ENCODE measurements at places on chromosomes 7 and 10.

DNA sequence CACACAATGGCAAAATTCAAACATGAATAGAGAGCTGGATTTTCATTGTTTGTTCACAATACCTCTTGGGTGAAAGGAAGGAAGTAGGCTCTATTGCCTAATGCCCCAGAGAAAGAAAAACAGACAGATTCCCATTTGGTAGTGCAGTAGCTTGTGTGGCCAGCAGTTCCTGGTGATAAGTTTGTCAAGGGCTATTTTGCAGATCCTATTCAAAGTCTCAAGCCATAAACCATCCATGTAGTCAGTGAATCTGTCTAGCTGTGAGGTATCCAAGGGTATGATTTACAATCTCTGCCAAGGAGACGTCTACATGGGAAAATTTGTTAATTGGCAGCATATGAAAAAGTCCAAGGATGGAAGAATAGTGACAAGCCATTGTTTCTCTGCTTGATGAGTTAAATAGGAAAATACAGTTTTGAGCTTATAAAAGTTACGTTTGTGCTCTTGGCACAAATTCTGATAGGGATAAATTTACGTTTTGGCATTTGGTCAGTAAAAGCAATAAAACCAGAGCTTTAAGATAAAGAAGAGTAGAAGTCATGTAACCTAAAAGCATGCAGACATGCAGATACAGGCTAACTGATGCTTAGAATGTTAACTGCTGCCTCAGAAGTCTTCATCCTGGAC, 269.1 kb downstream of the GATA3 start:
- no peak for DNase-seq

DNA sequence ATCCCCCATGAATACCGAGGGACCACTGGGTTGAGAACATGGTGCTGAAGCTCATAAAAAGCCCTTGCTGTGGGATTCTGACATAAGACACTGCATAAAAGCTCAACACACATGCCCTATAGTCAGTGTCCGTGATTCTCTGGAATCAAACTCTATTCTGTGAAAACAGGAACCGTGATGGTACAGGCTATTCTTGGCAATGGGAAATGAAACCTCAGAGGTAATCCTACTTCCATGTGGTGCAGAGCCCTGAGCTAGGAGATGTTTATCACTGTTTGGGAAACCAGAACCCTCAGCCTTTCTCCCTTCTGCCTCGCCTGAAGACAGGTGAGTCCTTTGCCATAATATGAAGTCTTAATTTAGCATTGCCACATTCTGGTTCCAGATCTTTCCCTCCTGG, 80.8 kb upstream of the PRSS1 start:
- no peak for DNase-seq

DNA sequence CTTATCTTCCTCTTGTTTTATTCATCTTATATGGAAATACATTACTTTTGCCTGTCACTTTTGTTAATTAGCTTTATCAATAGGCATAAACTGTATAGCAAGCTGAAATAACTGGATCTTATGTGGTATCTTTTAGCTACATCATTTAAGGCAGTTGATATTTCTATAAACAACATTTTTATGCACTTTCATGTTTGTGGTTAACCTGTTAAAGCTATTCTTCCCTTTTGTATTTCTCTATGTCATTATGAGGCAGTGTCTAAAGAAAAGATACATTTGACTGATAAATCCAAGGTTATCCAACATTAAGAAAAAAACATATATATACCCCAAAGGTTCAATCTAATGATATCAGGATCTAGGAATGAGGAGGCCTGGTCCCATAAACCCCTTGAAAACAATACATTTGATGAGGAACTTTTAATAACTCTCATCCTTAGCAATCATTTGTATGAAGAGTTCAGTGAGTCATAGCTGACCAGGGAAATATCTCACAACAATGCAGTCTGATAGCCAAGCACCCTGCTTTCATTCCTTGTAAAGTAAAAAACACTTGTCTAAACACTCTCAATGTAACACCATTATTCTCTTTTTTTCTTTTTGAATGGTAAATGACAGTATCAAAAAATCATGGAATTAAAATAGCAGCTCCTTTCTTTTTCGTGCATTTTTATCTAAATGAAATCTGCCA, 300.9 kb downstream of the NEBL start:
- no peak for DNase-seq

GRCh38 chr10:117339578-117339977, 35.7 kb downstream of the PDZD8 start:
- DNase-seq: no peak

- DNase-seq: no peak
Measured at GRCh38 chr7:1943933-1944618, 274.0 kb downstream of the ELFN1 start.

DNA sequence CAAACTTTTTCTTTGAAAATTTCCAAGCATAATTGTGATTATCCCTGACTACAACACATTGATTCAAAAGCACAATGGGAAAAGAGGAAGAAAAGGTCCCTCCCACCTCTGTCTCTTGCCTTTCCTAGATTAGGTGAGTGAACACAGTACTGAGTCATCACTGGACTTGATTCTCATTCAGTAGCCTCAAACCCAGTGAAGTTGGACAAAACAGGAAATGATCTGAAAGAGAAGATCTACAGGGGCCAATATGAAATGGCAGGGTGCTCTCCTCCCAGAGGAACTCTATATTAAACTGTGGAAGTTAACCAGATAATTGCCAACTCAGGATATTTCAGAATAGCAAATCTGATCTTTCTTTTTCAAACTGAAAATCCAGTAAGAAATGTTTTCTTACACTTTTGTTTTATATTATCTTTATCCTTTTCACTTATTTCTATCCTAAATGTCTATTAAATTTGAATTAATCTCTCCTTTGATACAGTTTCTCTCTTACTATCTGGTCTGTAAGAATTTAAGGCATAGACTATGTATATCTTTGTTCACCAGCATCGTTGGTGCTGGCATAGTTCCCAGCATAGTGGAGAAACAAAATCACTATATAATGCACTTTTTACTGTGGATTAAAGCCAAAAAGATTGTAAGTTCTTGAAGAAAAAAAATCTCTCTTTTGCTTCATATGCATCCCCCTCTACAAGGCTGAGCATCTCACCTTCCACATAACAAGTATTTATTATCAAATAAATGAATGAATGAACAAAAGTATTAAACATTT, 41.4 kb upstream of the IKZF1 start:
- DNase-seq: no peak

- DNase-seq: no peak
Measured at GRCh38 chr10:80133206-80133605, 676 bp downstream of the PLAC9 start.

DNA sequence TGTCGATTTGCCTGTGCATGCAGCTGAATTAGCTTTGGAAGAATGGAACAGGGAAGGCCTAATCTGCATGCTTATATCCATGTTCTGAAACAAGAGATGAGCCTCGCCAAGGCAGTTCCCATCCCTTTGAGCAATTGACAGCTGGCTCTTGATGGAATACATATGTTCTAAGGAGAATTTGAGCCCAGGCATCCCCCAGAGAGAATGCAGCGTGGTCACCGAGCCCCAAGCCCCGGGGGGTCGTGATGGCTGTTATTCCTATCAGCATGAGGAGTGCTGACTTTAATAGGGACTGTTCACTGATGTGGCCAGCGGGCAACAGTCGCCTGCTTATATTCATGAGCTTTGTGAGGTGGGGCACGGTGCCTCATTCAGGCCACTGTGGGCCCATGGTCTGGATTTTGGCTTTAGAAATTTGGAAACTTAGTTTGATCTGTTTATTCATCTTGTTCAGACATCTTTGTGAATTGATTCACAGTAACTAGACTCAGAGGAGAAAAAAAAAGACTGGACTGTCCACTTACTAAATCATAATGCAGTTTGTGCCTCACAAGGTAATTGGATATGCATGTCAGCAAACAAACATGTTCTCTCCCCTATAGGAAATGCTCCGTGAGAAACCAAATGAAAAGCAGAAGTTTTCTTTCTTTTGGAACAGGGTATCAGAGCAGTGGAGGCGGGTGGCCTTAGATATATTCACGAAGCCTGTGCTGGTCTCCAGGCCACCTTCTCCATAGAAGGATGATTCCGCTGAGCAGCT, 204.9 kb downstream of the CCDC3 start:
- no peak for DNase-seq

DNA sequence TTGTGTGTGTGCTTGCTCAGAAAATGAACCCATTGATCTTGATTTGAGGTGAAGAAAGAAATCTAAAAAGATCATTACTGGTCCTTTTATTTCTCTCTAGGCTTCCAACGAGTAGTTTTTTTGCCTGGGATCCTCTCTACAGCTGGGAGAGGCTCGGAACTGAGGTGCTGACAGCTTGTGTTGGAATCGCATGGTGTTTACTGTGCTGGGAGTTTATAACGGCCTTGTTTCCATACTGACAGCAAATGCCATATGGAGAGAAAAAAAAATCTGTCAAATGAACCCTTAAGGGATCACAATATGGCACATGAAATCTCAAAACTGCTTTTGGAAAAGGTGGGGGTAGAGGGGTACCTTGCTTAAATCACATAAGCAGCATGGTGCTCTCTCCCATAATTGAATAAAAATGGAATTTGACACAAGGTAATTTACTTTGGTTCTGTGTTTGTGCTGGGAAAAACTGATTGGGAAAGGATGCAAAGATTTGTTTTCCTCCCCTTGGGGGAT, 165.0 kb downstream of the RGS10 start:
- no peak for DNase-seq
